ENCODE measurements at places on chromosomes 12 and 14.
A peak's percentile ranks its signal among the peaks of the same experiment; 100 is the strongest.

DNA sequence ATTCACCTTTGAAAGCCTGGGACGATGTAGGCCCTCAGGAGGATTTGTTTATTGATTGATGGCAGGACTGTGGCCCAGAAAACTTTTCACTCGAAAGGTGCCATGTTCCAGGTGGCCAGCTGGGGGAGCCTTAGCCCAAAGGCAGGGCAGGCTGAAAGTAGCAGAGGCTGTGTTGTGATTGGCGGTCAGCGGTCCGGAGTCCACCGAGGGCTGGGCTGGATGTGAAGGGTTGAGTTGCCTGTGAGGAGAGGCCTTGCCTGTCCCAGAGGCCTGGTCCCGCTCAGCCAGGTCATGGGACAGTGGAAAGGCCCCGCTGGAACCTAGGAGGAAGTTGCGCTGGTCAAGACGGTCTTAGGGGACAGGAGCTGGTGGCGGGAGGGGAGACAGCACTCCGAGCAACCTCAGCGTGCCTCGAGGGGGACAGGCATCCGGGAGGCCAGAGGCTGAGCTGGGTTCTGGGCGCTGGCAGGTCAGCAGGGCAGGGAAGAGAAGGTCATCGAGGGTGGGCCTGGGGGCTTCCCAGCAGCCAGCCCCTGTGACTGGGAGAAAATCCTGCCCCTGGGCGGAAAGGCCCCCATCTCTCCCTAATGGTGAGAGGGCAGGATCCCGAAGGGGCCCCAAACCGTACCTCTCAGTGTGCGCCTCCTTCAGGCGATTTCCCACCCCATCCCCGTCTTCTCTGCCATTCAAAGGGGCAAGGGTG, 26.3 kb downstream of the CMA1 start:
- DNase-seq = peak; percentile 56

- no peak for DNase-seq
Measured at GRCh38 chr12:29053567-29053966, 95.5 kb upstream of the FAR2 start.

- DNase-seq = no peak
Measured at GRCh38 chr12:70840656-70841350, 79.7 kb downstream of the PTPRR start.

DNA sequence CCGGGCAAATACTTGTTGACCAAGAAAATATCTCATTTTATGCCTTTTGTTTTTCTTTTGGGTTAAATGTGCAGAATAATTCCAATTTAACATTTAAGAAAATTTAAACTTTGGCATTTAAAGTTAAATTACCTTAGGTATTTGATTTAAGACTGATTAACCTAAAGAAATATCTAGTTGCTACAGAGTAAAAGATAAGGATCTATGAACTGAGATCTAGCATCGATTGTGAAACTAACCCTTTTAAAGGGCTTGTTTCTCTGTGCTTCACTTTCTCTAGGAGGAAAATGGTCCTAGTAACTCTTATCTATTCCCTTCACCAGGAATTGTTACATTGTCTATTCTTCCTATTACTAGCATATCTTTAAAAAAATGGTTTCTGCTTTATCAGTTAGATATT, 2.6 kb upstream of the TTC8 start:
- DNase-seq = no peak

GRCh38 chr14:70653662-70654061, 11.9 kb downstream of the TTC9 start:
- DNase-seq = no peak

GRCh38 chr12:94690198-94690771, 39.9 kb upstream of the TMCC3 start:
- DNase-seq = no peak

GRCh38 chr14:94341656-94342333, 18.7 kb upstream of the SERPINA6 start:
- no peak for DNase-seq

GRCh38 chr12:105325117-105325516, 5.4 kb upstream of the C12orf75 start:
- no peak for DNase-seq

DNA sequence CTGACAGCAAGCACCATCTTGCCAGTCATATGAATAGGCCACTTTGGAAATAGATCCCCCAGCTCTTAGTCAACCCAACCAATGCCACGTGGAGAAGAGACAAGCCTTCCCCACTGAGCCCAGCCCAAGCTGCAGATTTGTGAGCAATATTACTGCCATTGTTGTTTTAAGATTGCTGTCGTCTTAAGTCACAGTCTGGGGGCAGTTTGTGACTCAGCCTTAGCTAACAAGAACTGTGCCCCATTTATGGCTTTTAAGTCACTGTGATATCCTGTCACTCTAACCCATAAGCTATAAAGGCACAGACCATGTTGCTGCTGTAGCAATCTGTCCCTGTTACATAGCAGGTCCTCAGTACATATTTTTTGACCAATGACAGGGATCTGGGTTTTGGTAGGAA, 464.2 kb downstream of the MED13L start:
- DNase-seq = peak; percentile 13

GRCh38 chr14:55926007-55926406, 192.2 kb upstream of the PELI2 start:
- DNase-seq = no peak

GRCh38 chr14:76962303-76962660, 66.2 kb downstream of the IRF2BPL start:
- no peak for DNase-seq

DNA sequence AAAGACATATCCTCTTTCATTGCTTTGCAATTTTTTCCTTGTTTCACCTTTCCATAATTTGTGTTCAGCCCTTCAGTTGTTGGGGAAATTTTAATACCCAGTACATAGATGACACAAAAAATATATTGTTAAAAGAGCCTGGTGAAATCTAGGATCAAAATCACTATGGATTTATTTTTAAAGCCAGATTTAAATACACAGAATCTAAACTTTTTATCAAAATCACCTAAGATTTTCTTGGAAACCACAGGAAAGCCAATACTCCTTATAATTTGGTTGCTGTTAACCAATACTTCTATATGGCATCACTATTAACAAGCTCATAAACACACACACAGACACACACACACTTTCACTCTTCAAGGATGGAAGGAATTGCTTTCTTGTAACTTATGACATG, at the start of gene TAS2R20:
Gene TAS2R20 (minus strand): TSS at position 101 of the 400 bp plus-strand sequence. CDS start 429 bp downstream, outside the sequence.
- DNase-seq = no peak

DNA sequence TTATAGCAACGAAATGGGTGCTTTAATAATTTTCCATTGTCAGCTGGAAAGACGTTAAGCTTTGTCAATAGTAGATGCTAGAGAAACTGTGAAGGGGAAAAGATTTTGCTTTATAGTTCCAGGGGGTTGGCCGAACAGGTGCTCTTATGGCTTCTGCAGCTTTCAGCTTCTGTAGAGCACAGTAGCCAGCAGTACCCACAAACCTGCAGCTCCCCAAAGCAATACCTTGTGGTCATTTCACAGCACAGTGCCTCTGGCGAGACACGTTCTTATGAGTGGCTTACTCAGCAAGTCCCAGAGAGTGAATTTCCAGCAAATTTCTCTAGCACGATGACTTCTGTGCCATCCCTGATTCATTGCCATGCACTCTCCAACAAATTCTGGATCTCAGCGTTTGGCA, 416.3 kb upstream of the ATP2B1 start:
- DNase-seq = no peak

- DNase-seq = no peak
Measured at GRCh38 chr12:48110691-48111311, 4.9 kb upstream of the SENP1 start.

- DNase-seq = peak; percentile 47
Measured at GRCh38 chr12:1800401-1801302, 19.7 kb upstream of the LRTM2 start.

DNA sequence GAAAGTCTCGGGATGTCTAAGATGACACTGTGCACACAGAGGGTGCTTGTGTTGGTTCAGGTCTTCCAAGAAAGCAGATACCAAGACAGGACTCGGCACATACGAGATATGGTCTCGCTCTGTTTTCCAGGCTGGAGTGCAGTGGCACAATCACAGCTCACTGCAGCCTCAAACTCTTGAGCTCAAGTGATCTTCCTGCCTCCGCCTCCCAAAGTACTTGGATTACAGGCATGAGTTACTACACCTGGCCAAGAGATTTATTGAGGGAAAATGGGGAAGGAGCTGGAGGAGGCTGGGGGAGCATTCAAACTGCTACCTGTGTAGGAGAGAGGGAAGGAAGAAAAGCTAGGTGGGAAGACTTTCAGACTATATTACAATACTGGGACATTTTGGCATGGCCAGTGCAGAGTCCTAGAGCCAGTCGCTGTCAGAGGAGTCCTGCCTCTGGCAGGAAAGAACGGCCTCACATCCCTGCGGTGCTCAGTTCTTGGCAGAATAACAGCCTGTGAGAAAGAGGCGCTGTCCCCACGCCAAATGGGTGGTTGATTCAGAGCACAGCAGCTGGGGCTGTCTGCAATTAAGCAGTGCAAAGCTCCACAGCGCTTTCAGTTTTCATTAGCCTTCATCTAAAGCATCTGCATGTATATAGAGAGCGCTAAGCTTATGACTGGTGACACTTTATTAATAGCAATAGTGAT, 18.3 kb downstream of the SLC17A8 start:
- peak; percentile 35 for DNase-seq

DNA sequence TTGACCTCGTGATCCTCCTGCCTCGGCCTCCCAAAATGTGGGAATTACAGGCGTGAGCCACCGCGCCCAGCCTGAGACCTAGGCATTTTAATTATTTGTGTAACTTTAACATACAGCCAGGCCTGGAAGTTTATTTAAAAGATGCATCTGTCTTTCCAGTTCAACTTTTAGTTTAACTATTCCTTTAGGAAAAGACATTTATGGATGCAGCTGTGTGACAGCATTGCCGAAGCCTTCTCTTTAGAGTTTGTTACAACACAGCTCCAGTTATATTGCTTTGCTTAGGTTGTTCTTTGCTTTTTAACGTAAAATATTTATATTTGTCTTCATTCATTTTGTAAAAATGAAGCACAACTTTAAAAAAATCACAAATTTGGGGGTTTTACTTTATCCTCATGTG, 67.0 kb downstream of the DIP2B start:
- no peak for DNase-seq

DNA sequence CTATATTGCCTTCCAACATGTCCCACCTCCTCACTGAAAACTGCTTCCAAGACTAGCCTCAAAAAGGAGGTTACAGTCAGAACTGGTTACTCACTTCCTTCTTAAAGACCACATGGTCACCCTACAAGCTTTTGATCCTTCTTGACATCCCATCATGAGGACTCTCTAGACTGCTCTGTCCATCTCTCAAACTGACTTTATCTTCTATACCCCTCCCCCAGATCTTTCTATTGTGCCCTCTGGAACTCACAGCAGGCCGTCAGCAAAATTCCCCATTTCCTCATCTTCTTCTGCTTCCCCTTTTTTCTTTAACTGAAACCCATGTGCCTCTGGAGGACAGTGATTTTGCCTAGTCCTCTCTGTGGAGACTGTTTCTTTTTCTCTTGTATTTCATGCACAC, 18.1 kb upstream of the IGF1 start:
- no peak for DNase-seq

DNA sequence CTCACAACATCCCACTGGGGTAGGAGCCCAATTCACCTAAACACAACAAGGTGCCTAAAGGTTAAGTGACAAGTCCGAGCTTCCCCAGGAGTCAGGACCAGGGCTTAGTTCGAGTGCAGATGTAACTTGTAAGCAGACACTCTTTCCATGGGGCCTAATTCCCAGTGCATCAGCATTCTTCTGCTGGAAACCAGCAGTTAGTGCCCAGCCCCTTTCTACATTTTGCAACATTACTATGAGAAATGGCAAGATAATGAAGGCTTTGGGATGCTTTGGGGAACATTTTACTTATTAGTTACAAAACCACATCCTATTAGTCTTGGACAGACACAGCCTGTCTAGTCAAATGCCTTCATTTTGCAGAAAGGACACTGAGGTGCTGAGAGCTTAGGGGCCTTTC, 179.8 kb downstream of the CALM1 start:
- DNase-seq = no peak

DNA sequence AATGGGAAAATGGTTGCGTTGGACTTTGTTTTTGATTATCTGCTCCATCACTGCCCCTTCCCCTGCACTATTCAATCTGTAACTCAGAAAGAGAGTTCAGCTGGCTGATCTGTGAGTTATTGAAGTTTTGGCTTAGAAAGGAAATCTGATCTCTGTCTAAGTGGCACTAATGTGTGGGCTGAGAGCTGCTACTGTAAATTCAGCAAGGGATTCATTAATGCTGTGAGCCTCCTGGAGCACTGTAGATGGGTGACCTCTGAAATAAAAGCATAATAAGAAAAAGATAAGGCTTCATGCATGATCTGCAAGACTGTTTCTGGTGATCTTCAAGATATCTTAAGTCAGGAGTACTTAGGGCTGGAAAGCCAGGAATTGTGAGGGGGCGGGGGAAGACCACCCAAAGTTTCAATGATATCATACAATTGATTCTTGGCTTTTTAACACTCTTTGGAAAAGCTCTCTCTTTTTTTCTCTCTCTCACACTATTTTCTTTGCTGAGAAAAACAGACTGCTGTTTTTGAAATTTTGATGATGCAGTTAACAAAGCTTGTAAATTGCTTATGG, 101.1 kb downstream of the C12orf75 start:
- DNase-seq = no peak

- DNase-seq = peak; percentile 14
Measured at GRCh38 chr12:115998119-115998633, 279.3 kb downstream of the MED13L start.

Measured in transverse colon (tissue), 4 donors.